ENCODE measurements at places on chromosomes 2 and 18.

DNA sequence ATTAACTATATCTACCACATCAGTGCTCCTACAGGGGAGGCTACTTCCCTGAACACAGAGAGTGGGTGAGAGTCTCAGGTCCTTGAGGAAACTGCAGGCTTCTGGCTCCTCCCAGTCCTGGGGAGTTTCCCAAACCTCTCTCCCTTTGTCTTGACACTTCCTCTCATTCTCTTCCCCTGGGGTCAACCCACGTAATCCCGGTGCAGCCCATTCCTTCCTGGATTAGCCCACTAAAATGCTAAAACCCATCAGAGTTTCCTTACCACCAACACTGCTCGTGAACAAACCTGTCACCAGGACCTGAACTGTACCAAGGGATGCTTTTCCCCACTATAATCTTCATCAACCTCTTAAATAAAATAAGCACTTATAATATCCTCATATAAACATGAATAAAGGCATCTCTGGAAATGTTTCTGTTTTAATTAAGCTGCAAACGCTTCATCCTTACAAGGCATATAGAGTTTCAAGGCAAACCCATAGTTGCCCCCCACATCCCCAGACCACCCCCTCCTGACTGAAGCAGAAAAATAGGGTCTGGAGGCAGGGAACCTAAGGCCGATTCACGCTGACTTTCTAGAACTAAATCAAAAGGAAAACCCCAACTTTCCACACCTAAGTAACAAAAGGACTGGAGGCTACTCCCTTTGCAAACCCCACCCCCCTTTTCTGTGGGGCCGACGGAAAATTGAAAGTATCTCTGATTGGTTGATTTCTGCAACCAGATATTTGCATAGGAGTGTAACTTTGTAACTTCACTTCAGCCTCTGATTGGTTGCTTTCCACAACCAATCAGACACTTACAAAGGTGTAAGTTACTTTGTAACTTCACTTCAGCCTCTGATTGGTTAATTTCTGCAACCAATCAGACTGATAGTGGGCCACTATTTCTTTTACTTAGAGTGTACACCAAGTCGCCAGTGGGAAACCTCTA, 19.0 kb downstream of the TMSB10 start:
- DNase-seq = peak; percentile 45

DNA sequence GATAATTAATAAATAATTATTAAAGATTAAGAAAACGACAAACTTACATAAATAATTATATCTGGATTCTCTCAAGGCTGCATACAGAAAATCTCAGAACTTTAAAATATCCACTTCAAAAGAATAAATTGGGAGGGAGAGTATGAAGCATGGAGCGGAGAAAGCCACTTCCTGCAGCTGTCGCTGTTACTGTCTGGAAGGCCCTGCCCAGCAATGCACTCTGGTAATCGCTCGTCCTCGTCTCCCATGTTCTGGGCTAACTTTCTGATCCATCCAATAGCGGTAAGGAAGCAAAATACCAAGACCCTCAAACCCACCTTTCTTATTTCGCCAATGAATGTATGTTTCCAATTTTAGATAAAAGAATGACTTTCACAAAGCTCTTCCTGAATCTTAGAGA, 26.7 kb downstream of the CYRIA start:
- DNase-seq = no peak

- DNase-seq = no peak
Observed at GRCh38 chr2:104289651-104290565, 564.0 kb upstream of the POU3F3 start.

- DNase-seq = peak; percentile 65
Observed at GRCh38 chr2:28665041-28665704, 86.5 kb upstream of the PPP1CB start.

DNA sequence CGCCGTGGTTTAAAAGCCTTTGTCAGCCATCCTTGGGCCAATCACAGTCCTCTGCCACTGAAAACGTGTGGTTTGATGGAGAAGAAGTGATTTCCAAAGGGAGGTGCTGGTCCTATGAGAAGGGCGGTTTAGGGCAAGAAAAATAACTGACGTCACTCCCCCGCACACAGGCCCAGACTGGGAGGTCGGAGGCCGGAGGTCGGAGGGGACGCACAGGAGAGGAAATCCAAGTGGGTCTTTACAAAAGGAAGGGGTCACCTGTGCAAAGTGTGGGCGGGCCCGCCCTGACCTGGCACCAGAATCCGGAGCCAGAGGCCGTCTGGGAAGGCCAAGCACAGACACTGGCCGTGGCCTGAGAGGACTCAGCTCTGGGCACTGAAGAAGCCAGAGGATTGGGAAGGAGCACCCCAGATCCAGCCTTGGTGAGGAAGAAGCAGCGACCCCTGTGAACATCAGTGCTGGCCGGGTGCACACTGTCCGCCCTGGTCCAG, 18.0 kb upstream of the KCNG2 start:
- no peak for DNase-seq

DNA sequence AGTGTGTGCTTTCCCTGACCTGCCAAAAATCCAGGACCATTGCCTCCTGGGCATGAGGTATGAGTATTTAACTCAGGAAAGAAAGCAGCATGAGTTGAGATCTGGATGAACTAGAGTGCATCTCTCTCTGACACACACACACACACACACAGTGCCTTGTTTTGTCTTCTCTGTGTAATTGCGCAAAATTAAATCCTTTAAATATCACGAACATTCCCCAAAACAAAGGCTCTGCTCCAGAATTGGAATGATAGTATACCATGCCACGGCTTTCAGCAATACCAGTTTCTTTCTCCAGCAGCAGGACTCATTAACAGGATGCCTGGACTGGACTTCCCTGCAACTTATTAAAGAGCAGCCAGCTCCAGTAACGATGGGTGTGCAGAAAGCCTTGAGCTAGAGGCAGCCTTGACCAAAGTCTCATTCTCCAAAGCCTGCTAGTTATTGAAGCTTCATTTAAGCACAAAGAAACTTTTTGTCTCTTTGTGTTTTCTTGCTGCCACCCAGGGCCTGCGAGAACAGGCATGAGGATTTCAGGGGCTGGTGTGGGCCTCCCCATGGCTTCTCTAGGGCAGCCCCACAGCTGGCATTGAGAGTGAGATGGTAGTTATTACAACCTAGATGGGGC, 101.7 kb downstream of the NRP2 start:
- DNase-seq = no peak

GRCh38 chr2:109020217-109020637, 31.2 kb upstream of the EDAR start:
- peak; percentile 53 for DNase-seq

- DNase-seq = no peak
Observed at GRCh38 chr18:56568986-56569385, 69.4 kb downstream of the TXNL1 start.

DNA sequence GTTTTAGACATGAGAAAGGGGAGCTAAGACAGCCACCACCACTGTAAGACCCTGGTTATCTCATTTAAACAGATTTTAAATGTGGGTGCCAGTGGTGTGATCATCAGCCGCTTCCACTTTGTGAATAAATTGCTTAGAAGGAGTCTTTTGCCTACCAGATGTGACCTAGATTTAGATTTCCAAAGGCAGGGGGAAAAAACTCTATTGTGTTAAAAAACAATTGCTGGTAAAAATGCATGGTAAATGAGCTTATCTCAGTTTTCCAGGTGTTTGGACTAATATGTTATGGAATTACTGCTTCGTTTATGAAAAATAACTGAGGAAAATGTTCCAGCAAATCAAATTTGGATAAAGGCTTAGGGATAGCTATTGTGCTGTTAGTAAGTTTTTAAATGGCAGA, 466.3 kb upstream of the RAB12 start:
- DNase-seq = no peak

GRCh38 chr18:47953471-47953931, 23.0 kb upstream of the SMAD2 start:
- peak; percentile 70 for DNase-seq

All from EL (cell line).